ENCODE measurements at places on chromosomes 2 and 18. TPM values are rescaled to one million over a fixed set of nuclear protein-coding genes. Genes with fewer than 3 reads are reported as not detected.

DNA sequence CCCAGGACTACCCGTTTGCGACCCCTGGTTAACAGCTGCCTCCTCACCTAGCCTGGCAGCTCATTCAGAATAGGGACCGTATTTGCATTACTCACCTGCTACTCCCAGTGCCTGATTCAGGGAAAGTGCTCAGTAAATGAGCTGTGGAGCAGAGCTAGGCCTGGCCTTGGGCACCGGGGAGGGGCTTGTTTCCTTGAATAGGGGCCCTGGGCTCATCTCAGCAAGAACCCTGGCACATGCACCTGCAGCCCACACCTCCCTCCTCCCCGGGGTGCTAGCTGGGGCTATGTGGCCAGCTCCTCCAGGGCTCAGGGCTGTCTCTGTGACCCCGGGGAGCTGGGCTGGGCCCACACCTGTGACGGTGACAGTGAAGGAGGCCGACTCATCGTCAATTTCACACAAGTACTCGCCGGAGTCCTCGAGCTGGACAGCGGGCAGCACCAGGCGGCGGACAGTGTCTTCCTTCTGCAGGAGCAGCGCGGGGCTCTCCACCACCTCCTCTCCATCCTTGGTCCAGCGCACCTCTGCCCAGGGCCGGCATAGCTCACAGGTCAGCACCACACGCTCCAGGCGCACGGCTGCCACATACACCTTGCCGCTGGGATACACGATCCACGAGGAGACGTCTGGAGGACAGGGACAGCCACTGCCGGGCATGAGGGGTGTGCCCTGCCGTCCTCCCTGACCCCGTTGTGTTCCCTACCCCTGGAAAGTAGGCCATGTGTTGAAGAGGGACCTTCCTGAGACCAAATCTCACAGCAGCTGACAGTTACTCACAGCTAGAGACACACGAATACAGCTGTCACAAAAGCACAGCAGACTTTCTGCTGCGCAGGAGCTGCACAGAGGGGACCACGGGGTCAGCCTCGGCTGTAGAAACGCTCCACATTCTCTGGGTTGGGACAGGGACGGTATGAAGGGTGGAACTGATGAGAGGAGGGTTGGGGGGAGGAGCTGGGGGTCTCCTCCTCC, 9.0 kb downstream of the OBSL1 start:
- DNase-seq: no peak

TDRD15 gene
- total RNA-seq: 0.58 TPM

GRCh38 chr18:23337599-23338444, 115.3 kb upstream of the RIOK3 start:
- no peak for DNase-seq

SEPTIN10 gene
- total RNA-seq: 0.35 TPM
